ENCODE measurements at places on chromosomes 2 and 18.

GRCh38 chr2:72511906-72512305 is 313.9 kb downstream of the EXOC6B start:
- H3K36me3 ChIP-seq: no peaks in the 10 kb centered on the region
- H3K4me3 ChIP-seq: no peak overlapping the region
- DNase-seq: no peak
- no peaks in the 10 kb centered on the region for H3K27me3 ChIP-seq

- H3K4me1 ChIP-seq: no peaks in the 10 kb centered on the region
- H3K36me3 ChIP-seq: peaks cover 12% of the 10 kb centered on the region
- DNase-seq: no peak
- H3K27ac ChIP-seq: no peak overlapping the region
- H3K4me3 ChIP-seq: no peak overlapping the region
Measured at GRCh38 chr2:189467593-189467992, 26.3 kb downstream of the WDR75 start.

GRCh38 chr2:108963057-108963456 is 26.0 kb downstream of the EDAR start:
- no peak overlapping the region for H3K27ac ChIP-seq
- H3K4me1 ChIP-seq: no peaks in the 10 kb centered on the region
- no peak overlapping the region for H3K4me3 ChIP-seq
- DNase-seq: no peak
- no peaks in the 10 kb centered on the region for H3K27me3 ChIP-seq

DNA sequence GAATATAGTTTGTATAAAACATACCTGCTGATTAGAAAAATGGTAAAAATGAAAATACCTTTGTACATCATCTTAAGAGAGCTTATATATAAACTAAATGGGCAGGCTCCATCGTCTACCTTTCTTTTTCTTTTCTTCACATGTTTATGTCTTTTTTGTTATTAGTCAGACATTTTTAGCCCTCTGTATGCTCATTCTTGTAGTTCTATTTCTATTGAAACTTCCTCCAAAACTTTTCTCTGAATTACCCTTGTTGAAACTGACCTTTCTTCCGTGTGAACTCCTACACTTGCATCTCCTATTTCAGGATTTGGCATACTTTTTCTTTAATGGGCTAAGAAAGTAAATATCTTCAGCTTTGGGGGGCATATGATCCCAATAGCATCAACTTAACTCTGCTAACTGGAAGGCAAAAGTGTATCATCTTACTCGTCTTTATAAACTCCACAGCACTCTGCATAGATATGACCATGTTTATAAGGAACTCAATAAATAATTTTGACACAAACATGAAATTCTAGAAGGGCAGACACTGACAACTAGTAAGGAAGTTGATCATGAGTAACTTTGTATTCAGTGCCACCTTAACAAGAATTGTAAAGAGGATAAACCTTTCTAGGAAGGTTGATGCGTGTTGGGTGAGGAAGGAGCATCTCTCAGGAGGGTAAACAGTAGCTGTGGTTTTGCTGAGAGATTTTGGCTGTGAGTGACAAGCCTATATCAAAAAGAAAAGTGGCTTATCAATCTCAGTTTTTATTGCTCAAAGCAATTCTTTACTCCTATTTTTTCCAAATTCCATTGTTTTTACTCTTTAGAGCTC is 127.6 kb downstream of the PIK3C3 start:
- H3K36me3 ChIP-seq: no peaks in the 10 kb centered on the region
- no peaks in the 10 kb centered on the region for H3K4me1 ChIP-seq
- no peaks in the 10 kb centered on the region for H3K27me3 ChIP-seq
- DNase-seq: no peak
- H3K27ac ChIP-seq: no peak overlapping the region

- H3K4me1 ChIP-seq: no peaks in the 10 kb centered on the region
- no peak overlapping the region for H3K4me3 ChIP-seq
- no peak overlapping the region for H3K27ac ChIP-seq
- H3K36me3 ChIP-seq: no peaks in the 10 kb centered on the region
- H3K27me3 ChIP-seq: no peaks in the 10 kb centered on the region
- DNase-seq: no peak
Measured at GRCh38 chr18:8998481-8999217, 103.8 kb upstream of the NDUFV2 start.

DNA sequence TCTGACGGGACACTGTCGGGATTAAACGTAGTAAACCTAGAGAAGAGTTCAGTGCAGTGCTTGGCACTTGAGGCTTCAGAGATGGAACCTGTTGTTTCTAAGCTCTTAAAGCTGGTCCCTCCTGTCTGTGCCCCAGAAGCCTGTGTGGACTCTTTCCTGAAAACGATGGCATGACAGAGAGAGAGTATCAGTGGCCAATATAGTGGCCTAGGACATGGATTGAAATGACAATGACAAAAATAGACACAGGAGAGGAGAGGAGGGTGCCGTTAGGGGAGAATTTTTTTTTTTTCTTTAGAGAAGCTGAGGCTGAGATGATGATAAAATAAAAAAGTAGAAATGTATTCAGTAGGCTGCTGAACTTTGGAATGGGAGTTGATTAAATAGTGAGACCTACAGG is 138.0 kb downstream of the GAREM1 start:
- no peak overlapping the region for H3K27ac ChIP-seq
- no peaks in the 10 kb centered on the region for H3K36me3 ChIP-seq
- no peak overlapping the region for H3K4me3 ChIP-seq

- H3K4me1 ChIP-seq: no peaks in the 10 kb centered on the region
- no peak overlapping the region for H3K4me3 ChIP-seq
- DNase-seq: no peak
- no peaks in the 10 kb centered on the region for H3K36me3 ChIP-seq
Measured at GRCh38 chr2:178692845-178693244, 114.4 kb downstream of the TTN start.

GRCh38 chr2:202007015-202007982 is 26.4 kb upstream of the FZD7 start:
- no peak for DNase-seq
- H3K27me3 ChIP-seq: no peaks in the 10 kb centered on the region
- no peaks in the 10 kb centered on the region for H3K4me1 ChIP-seq
- H3K4me3 ChIP-seq: no peak overlapping the region

GRCh38 chr18:47397671-47398319 is 146.3 kb upstream of the SKOR2 start:
- H3K4me3 ChIP-seq: no peak overlapping the region
- no peak overlapping the region for H3K27ac ChIP-seq
- H3K4me1 ChIP-seq: no peaks in the 10 kb centered on the region

- no peaks in the 10 kb centered on the region for H3K27me3 ChIP-seq
- H3K27ac ChIP-seq: no peak overlapping the region
- H3K36me3 ChIP-seq: no peaks in the 10 kb centered on the region
- H3K4me1 ChIP-seq: no peaks in the 10 kb centered on the region
- DNase-seq: no peak
Measured at GRCh38 chr2:72008608-72009007, 139.1 kb downstream of the CYP26B1 start.

DNA sequence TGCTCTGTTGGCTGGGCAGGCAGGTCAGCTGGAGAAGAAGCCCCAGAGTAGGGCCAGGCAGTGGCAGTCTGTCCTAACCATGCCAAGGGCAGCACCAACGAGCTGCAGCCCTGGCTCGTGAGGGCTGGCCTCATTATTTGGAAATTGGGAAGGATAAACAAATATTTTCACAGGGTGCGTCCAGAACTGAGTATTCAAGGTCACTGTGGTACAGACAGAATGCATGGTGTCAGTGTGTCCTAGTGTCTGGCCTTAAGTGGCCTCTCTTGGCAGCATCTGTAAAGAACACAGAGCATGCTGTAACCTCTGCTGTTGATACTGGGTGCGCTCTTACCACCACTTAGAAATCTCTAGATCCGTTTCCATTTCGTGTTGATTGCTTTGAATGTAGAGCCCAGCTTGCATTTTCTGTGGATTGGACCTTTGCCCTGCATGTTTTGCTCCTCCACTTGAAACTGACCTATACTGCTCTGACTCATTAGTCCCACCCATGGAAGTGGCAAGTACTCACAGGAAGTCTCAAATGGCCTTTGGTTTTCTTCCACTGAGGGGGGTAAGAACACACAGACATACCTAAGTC is 88.2 kb downstream of the GREB1L start:
- DNase-seq: no peak
- H3K36me3 ChIP-seq: no peaks in the 10 kb centered on the region
- no peak overlapping the region for H3K4me3 ChIP-seq
- no peaks in the 10 kb centered on the region for H3K4me1 ChIP-seq
- no peak overlapping the region for H3K27ac ChIP-seq

- no peak for DNase-seq
- no peak overlapping the region for H3K4me3 ChIP-seq
- H3K27ac ChIP-seq: no peak overlapping the region
- H3K4me1 ChIP-seq: no peaks in the 10 kb centered on the region
- H3K36me3 ChIP-seq: no peaks in the 10 kb centered on the region
Measured at GRCh38 chr2:31563273-31563839, 17.4 kb downstream of the SRD5A2 start.

- no peak overlapping the region for H3K27ac ChIP-seq
- no peak for DNase-seq
- no peaks in the 10 kb centered on the region for H3K27me3 ChIP-seq
- H3K4me1 ChIP-seq: no peaks in the 10 kb centered on the region
- H3K36me3 ChIP-seq: no peaks in the 10 kb centered on the region
Measured at GRCh38 chr2:42217914-42218313, 48.8 kb downstream of the EML4 start.

DNA sequence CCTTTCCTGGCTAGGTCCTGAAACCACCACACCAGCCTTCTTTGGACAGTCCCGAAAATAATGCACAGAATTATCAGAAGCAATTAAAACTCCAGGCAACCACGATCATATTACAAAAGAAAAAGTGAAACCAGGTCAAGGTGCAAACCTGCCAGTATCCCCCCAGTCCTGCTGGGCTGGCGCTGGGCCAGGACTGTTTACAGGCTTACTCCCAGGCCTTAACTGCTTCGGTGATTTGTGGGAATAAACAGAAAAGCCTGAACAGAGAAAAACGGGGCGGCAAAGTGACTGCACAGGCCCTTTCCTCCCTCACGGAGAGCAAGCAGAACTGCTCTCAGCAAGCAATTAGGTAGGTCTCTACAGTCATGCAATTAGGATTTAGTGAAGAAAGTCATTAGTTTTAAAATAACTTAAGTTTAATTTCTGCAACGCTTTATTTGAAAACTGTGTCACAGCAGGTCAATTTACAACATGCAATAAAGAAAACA is 1.3 kb downstream of the HDAC4 start:
- peak overlapping the region; percentile 73 for H3K4me3 ChIP-seq
- no peaks in the 10 kb centered on the region for H3K36me3 ChIP-seq
- H3K4me1 ChIP-seq: peaks cover 4% of the 10 kb centered on the region
- peak overlapping the region; percentile 20 for H3K27ac ChIP-seq

DNA sequence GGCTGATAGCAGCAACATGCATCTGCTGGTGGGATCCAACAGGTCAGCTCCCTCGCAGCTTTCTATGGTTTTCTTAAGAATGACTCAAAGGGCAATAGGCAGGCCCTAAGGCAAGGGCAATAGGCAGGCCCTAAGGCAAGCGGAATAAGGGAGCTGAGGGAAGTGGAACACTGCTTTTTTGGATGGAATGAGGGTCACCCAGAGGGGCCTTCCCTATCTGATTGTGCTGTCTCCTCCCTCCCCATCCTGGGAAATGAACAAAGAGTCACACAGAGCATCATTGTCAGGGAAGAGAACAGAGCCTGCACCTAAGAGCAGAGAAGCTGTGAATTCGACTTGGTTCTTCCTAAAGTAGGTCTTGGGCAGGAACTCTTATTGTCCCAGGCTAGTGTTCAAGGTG is 43.3 kb upstream of the PTPRM start:
- H3K4me3 ChIP-seq: no peak overlapping the region
- H3K36me3 ChIP-seq: no peaks in the 10 kb centered on the region
- DNase-seq: no peak
- H3K4me1 ChIP-seq: no peaks in the 10 kb centered on the region
- no peaks in the 10 kb centered on the region for H3K27me3 ChIP-seq

DNA sequence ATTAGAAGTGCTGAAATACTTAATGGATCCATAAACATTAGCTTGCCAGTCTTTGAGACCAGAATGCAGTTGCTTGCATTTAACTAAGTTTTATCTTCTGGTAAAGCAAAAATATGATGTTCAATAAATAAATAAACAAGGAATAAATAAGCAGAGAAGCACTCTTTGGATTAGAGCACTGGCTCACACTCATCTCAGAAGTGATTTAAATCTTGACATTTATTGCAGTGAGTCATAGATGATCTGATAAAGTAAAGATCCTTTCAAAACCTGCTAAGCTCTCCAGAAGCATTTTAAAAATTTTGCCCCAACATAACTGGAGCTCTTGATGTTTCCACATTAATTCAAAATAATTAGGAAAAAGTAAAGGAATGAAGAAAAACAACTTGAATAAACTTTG is 66.8 kb downstream of the KYNU start:
- no peak for DNase-seq
- H3K27ac ChIP-seq: no peak overlapping the region
- no peaks in the 10 kb centered on the region for H3K4me1 ChIP-seq
- H3K36me3 ChIP-seq: no peaks in the 10 kb centered on the region
- H3K4me3 ChIP-seq: no peak overlapping the region

DNA sequence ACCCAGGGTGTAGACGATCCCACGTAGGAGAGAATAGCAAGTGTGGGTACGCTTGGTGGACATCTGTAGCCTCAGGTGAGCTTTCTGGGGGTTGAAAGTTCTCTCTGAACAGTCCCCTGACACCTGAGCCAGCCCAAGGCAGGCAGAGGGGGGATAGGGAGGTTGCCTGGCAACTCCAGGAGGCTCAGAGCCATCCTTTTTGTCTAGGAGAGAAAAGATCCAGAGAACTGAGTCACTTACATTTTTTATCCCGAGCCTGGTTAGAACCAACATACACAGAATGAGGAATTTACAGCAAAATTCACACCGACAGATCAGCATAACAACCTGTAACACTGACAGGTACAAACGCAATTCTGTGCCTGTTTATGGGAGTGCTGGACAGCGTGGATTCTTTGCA is 113.2 kb downstream of the SH3BP4 start:
- no peak for DNase-seq
- H3K4me3 ChIP-seq: no peak overlapping the region
- no peaks in the 10 kb centered on the region for H3K4me1 ChIP-seq
- no peaks in the 10 kb centered on the region for H3K36me3 ChIP-seq
- H3K27me3 ChIP-seq: no peaks in the 10 kb centered on the region

GRCh38 chr2:226828191-226828590 is 7.7 kb upstream of the RHBDD1 start:
- H3K4me3 ChIP-seq: no peak overlapping the region
- no peaks in the 10 kb centered on the region for H3K36me3 ChIP-seq
- H3K27me3 ChIP-seq: no peaks in the 10 kb centered on the region
- H3K27ac ChIP-seq: no peak overlapping the region
- H3K4me1 ChIP-seq: no peaks in the 10 kb centered on the region

DNA sequence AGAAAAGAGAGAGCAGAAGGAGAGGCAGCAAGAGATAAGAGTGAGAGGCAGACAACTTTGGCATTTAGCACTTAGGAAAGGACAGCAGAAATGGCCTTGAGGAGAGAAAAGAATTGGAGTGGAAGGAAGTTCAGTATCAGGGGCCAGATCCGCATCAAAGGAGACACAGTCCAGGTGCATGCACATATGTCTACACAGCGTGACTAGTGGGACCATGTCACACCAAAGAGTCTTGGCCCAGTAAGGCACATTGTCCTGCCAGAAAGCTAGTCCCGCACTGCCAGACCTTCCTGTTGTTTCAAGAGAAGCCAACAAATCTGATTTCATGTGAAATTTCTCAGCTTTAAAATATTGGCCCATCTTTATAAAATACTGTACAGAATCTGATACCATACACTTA is 8.5 kb upstream of the STK39 start:
- H3K27ac ChIP-seq: no peak overlapping the region
- H3K4me1 ChIP-seq: no peaks in the 10 kb centered on the region
- no peak for DNase-seq
- H3K4me3 ChIP-seq: no peak overlapping the region
- H3K27me3 ChIP-seq: no peaks in the 10 kb centered on the region
- no peaks in the 10 kb centered on the region for H3K36me3 ChIP-seq

GRCh38 chr18:33369711-33370449 is 70.6 kb downstream of the CCDC178 start:
- H3K27me3 ChIP-seq: no peaks in the 10 kb centered on the region
- H3K4me3 ChIP-seq: no peak overlapping the region
- H3K27ac ChIP-seq: no peak overlapping the region
- no peaks in the 10 kb centered on the region for H3K36me3 ChIP-seq
- no peaks in the 10 kb centered on the region for H3K4me1 ChIP-seq

Measured in breast epithelium (tissue), 4 donors.